ENCODE measurements at places on chromosomes 16 and 17.

DNA sequence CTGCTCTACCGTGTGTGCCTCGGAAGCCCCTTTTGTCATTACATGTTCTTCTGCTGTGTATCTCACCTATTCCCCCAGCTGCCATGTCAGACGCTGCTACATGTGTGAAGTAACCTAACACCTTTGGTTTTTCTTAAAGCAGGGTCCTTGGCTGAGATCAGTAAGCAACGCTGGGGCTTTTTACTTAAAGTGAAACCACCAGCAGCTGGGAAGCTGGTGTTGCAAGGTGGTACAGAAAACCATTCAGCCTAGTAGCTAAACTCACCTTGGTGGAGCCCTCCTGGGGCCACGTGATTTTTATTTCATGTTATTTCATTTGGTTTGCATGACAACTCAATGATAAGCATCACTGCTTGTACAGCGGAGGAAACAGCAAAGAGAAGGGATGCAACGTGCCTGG, 62.6 kb downstream of the PLCG2 start:
- DNase-seq: no peak

- no peak for DNase-seq
Measured at GRCh38 chr16:90047714-90048346, 28.6 kb upstream of the DBNDD1 start.

DNA sequence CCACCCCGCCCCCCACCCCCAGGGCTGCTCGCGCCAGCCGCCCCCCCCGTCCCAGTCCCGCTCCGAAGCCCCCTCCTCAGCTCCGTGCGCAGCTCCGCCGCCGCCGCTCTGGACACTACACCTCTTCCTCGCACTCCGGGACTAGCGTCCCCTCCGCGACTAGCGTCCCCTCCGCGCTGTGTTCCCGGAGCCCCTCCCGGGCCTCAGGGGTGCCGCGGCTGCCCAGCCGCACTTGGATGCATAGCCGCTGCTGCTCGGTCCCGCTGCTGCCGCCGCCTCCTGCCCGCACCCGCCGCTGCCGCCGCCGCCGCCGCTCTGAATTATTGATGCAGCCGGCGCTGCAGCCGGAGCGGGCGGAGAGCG, at the start of gene CBLN1:
CBLN1 (minus strand) TSS at position 359 of the 363 bp plus-strand sequence. CDS start 373 bp downstream, outside the sequence.
- no peak for DNase-seq

GRCh38 chr17:29710891-29711418, 88.2 kb upstream of the CORO6 start:
- no peak for DNase-seq

DNA sequence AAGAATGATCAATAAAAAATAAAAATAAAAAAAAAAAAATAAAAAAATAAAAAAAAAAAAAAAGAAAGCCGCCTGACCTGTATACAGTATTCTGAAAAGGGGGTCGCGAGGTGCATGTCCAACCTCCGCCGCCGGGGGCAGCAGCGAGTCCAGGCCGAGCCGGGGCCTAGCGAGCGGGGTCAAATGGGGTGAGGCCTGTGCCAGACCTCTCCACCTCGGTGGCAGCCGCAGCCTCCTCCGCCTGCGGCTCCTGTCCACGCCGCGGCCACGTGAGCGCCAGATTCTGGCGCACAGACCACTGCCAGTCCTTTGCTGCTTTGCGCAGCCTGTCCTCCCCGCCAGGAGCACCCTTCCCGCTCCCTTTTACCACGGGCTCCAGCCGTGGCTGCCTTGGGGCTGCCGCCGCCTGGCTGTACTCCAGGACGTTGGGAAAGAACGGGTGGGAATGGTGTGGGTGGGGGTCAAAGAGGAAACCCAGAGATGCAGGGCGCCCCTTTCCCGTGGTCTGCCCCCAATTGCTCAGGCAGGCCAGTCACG, 2.4 kb upstream of the BCKDK start:
- peak; percentile 81 for DNase-seq

DNA sequence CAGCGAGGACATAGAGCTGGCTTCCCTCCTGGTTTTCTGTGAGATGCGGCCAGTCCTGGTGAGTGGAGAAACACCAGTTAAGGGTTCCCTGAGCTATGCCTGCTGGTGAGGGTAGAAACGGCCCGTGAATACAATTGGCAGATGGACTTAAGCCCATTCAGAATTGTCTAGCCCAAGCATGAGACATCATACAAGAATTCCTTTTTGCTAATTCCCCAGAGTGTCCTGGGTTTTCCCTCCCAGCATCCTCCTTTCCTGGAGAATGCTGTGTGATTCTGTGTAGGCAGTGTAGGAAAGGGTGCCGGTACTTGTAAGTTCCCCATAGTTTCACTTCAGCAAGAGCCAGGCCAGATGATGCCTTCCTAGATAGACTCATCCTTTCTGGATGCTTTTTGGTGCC, 65.1 kb downstream of the SDR42E1 start:
- no peak for DNase-seq

DNA sequence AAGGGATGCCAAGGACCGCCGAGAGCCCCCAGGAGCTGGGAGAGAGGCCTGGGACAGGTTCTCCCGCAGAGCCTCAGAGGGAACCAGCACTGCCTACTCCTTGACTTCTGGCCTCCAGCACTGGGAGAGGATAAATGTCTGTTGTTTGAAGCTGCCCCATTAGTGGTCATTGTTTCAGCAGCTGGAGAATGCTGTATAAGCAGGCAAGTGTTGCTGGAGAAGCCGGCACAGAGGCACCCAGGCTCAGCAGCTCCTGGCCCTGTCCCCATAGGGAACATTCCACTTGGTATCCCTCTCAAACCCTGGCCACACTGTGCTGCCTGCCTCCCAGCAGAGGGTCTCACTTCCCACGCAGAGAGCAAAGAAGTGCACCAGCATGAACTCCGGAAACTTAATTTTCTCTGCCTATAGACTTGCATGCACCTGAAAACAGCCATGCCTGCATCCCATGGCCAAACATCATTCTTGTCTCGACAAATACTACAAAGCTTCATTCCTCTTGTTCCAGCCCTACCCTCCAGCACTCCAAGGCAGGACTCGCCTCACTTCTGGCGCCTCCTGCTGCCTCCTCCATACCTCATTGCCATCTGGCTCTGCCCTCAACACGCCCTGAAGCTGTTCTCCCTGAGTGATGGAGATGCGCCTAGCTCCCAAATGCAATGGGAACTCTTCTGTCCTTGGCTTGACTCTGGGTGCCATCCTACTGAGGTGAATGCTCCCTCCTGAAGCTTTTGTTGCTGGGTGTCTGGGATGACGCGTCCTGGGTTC, 88.1 kb downstream of the DNAH17 start:
- no peak for DNase-seq

DNA sequence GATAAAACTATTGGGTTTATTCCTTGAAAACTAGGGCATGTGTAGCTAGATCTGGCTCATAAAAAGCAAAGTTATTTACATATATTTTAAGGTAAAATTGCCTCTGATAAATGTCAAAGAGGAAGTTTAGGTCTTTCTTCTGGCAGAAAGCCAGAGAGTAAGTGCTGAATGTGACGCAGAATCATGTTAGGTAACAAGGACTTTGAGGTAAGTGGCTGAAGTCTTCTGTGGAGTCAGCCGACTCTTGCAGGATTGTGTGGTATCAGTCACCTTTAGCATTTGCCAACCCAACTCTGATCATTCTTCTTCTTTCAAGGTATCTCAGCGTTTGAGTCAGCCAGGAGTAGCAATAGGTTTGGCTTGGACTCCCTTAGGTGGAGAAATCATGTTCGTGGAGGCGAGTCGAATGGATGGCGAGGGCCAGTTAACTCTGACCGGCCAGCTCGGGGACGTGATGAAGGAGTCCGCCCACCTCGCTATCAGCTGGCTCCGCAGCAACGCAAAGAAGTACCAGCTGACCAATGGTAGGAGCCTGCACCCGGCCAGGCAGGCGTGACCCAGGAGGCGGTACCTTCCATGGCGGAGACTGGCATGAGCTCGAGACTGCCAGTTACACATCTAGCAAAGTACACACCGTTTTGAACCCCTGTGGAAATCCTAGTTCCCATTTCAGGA, 37.9 kb downstream of the SIAH1 start:
- DNase-seq: no peak

DNA sequence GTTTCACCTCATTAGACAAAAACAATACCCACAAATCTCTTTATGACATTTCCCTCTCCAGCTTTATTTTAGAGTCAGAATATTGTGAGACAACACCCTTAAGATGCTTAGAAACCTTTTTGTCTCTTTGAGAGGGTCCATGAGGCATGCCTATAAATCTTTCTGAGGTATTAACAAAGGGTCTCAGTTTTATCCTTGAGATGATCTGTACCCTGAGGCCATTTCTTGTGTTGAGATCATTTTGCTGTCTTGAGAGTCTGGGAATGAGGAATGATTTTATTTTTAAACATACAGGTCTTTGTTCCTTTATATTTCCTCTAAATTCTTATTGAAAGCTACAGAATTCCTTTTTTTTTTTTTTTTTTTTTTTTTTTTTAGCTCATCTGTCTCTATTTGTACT, 179.7 kb upstream of the HS3ST4 start:
- DNase-seq: no peak

DNA sequence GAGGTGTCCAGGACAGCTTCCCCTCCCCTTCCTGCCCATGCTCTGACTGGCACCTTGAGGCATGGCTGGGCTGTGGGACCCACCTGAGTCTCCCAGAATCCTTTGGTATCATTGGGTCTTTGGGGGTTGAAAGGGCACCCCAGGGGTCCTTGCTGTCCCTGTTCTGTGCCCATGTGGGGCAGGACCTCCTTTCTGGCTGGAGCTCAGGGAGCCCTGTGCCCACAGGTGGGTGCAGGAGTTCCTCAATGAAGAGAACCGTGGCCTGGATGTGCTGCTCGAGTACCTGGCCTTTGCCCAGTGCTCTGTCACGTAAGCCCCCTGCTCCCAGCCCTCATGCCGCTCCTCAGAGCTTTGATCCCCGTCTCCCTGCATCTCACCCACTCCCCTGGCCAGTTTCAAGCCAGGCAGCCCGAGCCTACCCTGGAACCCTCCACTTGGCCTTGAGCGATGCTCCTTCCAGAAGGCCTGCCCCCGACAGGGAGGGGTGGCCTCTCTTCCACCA, 11.8 kb downstream of the FMNL1 start:
- no peak for DNase-seq

- no peak for DNase-seq
Measured at GRCh38 chr17:39979893-39980350, 685 bp upstream of the PSMD3 start.

DNA sequence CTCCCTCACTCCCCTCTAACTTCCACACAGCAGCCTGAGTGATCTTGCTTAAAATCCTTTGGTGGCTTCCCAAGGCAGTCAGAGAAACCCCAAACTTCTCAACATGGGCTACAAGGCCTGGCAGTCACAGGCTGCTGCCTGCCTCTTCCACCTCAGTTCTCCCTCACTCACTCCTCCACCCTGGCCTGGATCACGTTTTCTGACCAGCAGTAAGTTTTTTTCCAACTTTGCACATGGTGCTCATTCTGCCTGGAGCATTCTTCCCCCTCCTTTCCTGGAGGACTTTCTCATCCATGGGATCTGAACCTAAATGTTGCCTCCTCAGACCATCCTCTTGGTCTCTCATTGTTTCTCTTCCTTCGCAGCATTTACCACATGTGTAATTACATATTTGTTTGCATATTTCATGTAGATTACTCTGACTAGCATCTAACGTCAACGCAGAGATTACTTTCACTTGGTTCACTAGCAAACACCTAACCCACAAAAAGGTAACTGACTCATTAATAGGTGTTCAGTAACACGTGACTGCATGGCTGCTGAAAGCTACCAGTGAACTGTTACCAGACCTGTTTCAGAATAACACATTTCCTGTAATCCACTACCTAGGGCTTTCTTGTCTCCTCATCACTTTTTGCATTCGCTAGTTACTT, 17.1 kb downstream of the GNA13 start:
- no peak for DNase-seq

GRCh38 chr16:28869201-28869600, 5.6 kb downstream of the SH2B1 start:
- DNase-seq: no peak

DNA sequence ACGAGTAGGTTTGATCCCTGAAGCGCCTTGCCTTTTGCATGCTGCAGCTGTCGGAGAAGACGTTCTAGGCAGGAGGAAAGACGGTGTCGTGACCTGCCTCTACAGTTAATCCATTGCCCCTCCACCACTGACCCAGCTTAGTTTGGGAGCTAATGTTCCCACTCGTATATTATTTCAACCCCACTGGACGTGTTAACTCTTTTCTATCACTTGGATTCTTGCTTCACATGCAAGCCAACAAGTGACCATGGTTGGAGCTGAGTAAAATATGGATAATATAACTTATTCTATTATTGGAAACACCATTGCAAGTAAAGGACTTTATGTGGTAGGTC, 681 bp downstream of the CALCOCO2 start:
- DNase-seq: no peak

DNA sequence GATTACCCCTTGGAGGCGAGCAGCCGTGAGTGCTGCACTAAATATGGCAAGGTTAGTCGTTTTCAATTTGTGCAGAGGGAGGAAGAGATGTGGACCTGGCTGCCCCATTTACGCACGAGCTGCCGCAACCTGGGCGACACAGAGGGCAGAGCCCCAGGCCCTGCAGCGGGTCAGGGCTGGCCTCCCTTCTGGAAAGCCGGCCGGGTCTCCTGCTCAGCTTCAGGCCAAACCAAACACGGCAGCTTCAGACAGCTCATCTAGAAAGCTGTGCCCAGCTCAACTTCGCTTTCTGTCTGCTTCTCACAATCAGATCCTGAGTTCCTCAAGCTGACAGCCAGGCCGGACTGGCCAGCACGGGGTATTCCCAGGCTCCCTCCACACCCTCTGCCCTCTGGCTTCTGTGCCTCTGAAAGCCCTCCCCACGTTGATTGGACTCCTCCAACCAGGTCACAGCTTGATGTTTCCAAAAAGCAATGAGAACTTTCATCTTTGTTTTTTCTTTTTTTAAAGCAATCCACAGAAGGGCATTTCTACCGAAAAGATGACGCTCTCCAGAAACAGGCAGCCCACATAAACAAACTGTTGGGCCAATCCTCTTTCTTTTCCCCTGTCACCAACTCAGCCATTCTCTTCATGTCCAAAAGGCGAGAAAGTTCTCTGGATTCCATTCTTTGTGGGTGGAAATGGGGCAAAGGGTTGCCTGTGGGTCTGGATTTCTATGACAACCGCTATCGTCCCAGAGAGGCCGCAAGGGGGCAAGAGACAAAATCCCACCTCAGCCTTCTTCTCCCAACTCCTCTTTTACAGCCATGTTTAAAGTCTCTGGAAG, 189.0 kb downstream of the ZFHX3 start:
- DNase-seq: no peak

DNA sequence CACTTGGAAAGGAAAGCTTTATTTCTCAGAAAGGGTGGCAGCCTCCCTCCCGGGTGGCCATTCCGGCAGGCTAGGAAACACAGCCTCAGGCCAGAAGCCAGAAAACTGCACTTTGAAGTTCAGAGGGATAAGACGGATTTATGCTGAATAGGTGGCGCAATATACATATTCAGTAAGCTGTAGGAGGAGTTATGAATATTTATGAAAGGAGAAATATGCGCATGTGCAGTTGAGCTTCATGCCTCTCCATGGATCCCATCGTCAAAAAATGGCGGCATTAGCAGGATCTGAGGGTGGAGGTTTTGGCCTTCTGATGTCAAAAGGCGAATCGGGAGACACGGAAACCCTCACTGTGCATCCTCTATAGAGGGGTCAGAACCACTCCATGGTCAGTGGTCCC, 82.3 kb downstream of the KATNIP start:
- DNase-seq: no peak

DNA sequence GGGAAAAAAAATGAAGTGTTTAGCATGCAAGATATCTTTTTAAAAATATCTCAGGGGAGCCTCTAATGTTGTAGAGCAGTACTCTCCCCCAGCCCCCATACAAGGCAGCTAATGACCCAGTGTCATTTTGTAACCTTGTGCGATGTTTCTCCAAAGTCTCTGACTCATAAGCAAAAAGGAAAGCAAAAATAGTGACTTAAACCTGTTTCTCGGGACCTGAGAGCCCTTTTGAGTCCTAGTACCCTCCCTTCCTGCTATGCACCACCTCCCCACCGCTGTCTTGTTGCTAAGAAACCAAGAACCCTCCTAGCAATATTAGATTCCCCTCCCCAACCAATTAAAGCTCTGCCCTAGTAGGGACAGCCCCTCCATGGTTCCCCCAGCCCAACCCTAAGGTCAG, 2.8 kb downstream of the MYCBPAP start:
- no peak for DNase-seq

All from uterus (tissue), 4 donors.